ENCODE measurements at places on chromosomes 11 and 22.

DNA sequence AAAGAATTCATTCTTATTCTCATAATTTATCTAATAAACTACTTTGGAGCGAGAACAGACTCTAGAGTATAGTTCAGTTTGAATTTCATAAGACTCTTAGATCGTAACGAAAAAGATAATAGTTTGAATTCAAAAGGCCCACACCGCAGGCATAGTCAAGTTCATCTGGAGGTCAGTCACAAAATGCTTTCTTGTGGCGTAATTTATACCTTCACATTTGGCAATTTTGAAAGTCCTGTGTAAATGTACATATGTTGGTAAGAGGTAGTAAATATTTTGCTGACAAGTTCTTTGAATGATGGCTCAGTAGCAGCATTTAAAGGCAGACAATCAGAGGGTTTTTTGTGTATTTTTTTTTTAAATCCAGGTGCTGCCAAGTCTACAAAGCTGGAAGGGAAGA is 88.1 kb downstream of the TEAD1 start:
- no peak for DNase-seq

DNA sequence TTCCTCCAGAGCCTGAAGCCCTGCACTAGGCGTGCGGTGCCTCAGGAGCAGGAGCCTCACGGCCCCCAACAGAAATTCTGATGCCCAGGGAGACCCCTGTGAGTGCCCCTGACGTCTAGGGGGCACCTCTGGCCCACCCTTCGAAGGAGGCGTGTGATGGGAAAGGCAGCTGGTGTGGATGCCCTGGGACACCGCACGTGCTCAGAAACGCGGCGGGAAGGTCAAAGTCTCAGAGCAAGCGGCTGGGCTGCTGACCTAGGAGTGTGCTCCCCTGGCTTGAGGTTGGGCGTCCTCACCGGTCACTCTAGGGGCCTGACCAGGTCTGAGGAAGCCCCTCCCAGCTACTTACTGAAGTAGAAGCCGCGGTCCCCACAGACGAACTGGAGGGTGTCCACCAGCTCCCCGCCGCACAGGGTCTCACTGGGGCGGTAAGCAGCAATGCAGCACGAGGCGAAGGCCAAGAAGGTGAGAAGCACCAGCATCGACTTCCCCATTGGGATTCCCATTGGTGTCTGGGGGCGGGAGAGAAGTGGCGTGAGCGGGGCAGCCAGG is 4.1 kb downstream of the IGF2 start:
- no peak for DNase-seq

- no peak for DNase-seq
Observed at GRCh38 chr11:125483592-125483991, 12.5 kb downstream of the FEZ1 start.

DNA sequence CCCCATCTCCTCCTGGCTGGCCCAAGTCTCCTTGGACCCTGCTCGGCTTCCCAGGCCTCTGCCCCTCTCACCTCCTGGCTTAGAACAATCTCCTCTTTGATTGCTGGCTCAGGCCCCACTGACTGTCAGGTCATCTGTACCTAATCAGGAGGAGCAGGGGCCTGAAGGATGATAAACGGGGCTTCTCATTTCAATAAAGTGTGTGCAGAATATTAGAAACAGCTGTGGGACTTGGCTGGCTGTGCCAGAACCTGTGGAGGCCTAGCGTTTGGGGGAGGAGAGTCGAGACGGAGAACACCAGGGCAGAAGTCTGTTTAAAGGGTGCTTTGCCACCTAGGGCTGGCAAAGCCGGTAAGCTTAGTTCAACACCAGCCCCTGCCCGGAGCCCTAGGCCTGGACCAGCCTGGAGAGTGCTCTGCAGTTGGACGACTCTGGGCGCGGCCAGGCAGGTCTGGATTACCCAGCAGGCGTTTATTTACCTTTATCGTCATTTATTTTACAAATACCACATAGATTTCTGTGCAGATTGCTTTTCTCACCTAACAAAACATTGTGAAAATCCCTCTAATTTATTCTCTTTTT is 10.1 kb upstream of the VSIG10L2 start:
- DNase-seq = no peak

DNA sequence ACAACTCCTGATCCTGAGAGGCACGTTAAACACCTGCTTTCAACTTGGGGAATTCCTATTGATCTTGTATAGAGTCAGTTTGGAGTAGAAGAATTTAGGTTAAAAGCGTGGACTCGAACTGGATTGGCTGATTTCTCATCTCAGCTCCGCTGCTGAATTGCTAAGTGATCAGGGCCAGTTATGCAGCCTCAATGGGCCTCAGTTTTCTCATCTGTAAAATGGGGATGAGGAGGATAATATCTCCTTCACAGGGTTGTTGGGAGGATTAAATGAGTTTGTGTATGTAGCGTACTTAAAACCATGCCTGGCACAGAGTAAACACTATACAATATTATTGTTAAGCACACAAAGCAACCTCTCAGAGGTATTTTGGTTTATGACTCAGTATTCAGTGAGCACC is 53.2 kb upstream of the HEPHL1 start:
- no peak for DNase-seq

DNA sequence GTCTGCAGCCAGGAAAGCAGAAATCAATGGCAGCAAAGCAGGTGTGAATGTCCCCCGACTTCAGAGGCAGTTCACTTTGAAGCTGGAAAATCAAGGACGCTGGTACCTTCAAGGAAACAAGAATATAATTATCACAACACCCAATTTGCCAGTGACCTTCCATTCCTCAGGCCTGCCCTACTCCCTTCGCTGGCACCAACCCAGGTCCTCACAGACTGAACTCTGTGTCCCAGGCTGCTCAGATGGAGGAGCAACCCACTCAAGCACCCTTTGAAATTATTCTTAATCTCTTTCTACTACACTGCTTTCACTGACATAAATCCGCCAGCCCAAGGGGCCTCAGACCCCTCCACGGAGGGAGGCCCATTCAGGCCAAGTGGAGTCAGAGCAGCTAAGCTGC is 64.7 kb upstream of the WT1 start:
- no peak for DNase-seq
